ENCODE measurements at places on chromosomes 3 and 15.

DNA sequence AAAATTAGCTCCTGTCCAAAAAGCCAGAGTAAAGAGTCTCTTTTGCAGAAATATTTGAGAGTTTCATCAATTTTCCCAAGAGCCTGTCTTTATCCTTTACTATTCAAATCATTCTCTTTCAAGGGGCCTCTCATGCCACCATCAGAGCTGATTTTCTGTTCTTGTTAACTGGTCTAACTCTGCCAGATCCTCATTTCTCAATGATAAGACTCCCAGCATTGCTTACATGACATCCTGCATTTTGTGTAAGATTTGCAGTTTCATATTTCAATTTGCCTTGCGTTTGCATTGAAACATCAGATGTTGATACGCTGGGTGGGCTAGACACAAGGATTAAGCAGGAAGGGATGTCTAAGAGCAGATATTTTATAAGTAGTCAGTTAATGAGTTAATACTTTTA is 228.7 kb downstream of the TBL1XR1 start:
- no peak for DNase-seq

DNA sequence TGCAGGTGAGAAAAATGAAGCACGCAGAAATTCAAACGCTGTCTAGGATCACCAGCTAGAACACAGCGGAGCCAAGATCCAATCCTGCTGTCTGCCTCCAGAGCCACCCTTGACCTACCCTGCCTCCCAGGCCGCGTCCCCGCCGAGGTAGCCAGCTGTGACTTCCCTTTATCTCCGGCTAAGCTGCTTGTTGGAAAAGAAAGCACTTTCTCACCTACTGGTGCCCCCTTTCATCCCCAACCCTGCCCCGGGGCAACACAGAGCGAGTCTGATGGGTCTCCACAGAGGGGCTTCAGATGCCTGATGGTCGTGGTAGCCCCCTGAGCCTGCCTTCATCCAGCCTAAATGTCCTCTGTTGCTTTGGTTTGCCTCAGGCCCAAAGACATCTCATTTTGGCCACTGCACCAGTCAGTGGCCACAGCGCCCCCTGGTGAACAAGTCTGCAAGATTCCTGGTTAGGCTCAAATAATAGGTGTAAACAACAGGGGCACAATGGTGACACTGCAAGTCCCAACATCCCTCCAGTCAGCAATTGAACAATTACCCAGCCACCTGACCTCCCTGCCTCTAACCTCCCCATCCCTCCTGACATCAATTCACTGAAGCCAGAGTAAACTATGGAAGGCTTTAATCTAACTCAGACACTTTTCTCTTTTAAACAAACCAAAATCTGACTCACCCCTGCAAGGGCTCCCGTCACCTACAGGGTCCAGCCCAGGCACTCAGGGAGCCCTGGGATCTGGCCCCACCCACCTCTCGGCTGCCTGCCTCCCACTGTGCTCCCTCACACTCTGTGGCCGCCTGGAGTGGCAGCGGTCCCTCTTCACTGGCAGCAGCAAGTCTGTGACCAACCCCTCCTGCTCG is 27.3 kb upstream of the BCL2L10 start:
- DNase-seq, result peak; percentile 61

- DNase-seq, result no peak
Observed at GRCh38 chr3:189027626-189028155, 144.1 kb upstream of the TPRG1 start.

- DNase-seq, result no peak
Observed at GRCh38 chr3:113979916-113980315, 32.1 kb downstream of the ZDHHC23 start.

GRCh38 chr15:47434596-47434995 is 282.7 kb upstream of the SEMA6D start:
- no peak for DNase-seq

- no peak for DNase-seq
Observed at GRCh38 chr3:172626021-172626640, 84.7 kb downstream of the NCEH1 start.

DNA sequence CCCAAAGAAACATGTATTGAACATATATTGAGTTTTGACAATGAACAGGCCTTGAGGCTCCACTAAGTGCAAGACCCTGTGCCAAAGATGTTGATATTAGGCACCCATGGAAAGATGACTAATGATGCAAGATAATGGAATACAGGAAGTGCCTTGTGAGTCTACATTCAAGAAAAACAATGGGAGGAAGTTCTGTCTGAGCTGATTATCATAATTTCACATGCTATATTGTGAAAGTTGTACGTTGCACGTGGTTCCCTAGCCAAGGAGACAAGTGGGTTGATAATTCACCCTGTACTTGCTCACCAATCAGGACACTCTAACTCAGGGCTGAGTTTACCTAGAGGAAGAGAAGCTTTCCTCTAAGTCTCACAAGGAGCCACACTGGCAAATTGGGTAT is 186.9 kb upstream of the STAC start:
- no peak for DNase-seq

Data from stimulated activated CD8-positive, alpha-beta memory T cell treated with anti-CD3 and anti-CD28 coated beads, Interleukin-2, amount 100 ng/mL, for 48 hours (primary cell).